ENCODE measurements at places on chromosomes 4 and X.

- DNase-seq = no peak
Observed at GRCh38 chr4:164379694-164380093, 374.2 kb upstream of the SMIM31 start.

DNA sequence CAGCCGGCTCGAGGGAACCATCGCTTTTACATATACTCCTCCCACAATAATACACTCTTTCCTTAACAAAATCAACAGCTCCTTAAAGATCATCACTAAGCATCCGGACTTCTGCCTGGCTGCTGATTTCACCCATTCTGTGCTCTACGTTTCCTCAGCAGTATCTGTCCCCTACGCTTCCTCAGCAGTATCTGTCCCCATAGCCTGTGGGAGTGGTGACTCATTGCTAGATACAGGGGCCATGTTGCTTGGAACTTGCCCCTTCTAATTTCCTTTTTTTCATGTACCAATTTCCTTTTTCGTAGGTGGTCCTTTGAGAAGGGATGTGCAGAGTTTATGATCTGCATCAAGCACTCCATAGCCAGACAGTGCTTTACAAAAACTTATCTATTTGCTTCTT, 18.6 kb downstream of the MAP3K15 start:
- no peak for DNase-seq

DNA sequence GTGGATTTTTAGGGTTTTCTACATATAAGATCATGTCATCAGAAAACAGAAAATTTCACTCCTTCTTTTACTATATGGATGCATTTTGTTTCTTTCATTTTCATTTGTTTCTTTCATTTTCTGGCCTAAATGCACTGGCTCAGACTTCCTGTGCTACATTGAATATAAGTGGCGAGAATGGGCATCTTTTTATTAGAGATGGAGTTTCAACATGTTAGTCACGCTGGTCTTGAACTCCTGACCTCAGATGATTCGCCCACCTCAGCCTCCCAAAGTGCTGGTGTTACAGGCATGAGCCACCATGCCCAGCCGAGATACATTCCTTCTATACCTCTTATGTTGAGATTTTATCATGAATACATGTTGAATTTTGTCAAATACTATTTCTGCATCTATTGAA, 61.8 kb downstream of the BRWD3 start:
- DNase-seq = no peak

DNA sequence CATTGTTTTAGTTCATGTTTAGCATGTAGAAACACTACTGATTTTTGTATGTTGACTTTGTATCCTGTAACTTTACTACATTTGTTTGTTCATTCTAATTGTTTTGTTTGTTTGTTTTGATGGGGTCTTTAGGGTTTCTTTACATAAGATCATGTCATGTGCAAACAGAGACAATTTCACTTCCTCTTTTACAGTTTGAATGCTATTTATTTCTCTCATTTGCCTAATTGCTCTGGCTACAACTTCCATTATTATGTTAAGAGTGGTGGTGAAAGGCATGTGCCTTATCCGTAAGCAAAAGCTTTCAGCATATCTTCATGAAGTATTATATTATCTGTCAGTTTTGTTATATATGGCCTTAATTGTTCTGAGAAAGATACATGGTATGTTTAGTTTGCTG, 571.1 kb downstream of the PCDH7 start:
- DNase-seq = no peak

GRCh38 chr4:70754990-70755688, 33.4 kb downstream of the RUFY3 start:
- DNase-seq = no peak

GRCh38 chr4:150302553-150302952, 224.3 kb downstream of the DCLK2 start:
- DNase-seq = no peak

DNA sequence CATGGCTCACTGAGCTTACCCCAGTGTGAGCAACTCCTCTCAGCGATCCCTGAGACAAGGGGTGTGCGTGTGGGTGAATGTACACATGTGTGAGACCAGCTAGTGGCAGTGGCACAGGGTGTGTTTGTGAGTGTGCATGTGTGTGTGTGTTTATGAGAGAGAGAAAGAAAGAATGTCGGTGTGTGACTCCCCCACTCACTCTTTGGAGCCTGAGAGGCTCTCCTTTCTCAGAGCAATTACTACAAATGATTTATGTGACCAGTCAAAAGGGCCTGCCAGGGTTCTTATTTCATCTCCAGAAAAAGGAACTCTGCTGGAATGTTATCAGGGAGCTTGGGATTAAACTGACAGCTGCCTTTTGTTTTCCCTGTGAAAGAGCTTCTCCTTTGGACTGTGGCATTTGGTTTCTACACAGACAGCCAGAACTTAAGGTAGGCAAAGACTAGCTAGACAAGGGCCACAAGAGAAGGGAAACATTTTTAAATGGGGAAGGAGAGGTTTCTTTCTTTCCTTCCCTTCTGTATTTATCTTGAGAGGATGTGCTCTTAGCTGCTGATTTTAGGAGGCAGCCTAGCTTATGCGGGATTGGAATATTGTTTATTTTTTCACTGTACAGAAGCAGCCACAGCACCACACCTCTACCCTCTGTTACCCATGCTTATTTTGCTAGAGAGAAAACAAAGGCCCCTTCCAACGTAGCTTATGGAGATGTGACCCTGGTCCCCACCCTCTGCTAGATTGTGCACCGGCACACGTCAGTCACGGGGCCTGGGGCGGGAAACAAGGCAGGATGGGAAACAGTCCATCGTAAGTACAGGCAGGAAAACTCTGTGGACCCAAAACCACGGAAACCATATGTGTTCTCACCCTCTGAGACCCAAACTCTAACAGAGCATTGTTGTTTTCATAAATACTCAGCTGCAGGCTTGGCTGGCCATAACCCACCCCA, 143.5 kb downstream of the MGST2 start:
- no peak for DNase-seq

DNA sequence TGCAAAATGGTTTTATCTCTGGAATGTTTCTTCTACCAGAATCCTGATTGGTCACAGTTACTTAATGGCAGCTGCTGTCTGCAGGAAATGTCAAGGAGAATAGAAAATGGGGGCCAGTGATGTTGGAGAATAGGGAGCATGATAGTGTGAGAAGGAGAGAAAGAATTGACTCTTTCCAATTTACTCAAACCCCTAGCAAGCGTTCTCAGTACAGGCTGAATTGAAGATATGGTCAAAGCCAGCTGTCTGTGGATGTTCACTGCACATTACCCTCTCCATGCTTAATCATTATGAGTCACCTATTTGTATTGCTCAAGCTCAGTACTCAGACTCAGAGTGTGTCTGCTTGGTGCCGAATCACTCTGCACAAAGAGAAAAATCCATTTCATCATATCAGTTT, 57.8 kb upstream of the FAM47B start:
- DNase-seq = no peak

GRCh38 chr4:105894660-105895582, at the start of gene NPNT:
Gene NPNT, plus strand, starts transcription at chr4:105895471. Its CDS starts 182 bp downstream, at chr4:105895653.
- DNase-seq = no peak

- DNase-seq = no peak
Observed at GRCh38 chrX:146186540-146186939, 368.9 kb downstream of the SLITRK2 start.

GRCh38 chrX:12309040-12309743, 170.9 kb downstream of the FRMPD4 start:
- no peak for DNase-seq

DNA sequence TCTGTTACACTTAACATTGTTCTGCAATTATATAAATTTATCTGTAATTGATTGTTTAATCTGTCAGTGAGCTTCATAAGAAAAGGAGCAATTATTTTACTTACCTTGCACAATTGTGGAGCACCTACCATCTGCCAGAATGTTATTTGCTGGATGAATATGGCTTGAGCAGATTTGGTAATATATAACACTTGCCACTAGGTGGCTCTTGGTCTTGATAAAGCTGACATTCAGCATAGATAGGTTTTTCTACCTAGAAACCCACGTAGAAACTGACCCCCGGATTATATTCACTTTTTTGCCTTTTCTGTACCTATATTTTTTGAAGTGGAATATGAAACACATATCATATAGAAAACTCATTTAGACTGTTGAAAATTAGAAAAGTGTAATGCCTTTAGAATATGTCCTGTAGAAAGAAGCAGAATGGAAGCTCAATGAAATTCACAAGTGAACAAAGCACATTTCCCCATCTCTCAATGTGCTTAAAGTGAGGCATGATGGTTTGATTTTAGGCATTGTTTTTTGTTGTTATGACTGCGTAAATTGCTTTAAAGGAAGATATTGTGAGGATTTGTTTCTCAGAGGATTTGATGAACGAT, 9.5 kb downstream of the RBPJ start:
- DNase-seq = no peak

DNA sequence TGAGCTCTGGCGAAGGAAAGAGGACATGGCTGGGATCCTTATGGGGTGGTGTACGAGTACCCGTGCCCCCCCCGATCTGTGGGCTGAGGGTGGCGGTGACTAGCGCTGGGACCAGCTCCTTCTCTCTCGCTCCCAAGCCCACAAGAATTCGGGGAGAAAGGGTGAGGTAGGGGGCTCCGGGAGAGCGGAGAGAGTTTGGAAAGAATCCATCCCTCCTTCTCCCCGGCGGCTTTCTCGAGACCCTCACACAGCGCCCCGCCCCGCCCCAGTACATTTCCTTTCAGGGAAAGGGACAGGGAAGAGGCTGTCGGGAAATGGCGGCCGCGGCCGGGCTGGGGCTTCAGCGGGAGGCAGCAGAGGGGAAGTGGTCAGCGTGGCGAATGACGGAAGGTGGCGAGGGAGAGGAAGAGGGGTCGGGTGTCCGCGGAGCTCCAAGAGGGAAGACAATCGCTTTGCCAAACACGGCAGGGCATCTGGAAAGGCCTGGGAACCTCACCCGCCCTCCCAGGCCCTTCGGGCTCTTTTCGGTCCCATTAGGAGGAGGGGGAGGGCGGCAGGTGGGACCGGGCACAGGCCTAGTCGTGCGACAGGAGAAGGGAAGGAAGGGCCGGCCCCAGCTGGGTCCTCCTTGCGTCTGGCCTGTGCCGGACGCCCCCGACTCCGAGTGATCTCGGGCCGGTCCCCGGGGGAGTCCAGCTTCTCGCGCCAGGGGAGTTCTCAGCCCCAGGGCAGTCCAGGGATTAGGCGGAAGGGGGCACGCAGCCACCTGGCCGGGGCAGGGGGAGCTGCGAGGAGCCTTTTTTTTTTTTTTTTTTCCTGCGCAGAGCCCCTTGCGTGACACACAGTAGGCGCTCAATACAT, 10.2 kb downstream of the HNRNPH2 start:
- peak; percentile 38 for DNase-seq

DNA sequence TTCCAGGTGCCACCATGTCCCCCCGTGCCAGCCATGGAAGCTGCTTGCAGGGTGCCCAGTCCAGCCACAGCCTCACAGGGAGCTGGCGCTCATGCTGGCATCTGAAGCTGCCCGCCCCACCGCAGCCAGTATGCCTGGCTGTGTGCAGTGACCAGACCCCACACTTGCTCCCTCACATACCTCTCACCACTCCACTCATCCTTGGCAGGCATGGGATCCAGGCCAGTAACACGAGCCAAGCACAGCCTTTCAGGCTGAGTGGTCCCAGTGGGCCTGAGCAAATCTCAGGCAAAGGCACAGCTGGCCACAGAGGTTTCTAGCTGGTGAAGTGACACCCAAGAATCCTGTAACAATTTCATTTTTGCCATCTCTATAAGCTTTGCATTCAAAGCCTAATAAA, 48.4 kb upstream of the SEC24B start:
- no peak for DNase-seq

GRCh38 chrX:139889760-139890159, 43.1 kb downstream of the ATP11C start:
- DNase-seq = no peak

- DNase-seq = no peak
Observed at GRCh38 chr4:71497078-71497477, 158.3 kb downstream of the SLC4A4 start.

- no peak for DNase-seq
Observed at GRCh38 chrX:153438532-153438931, 7.3 kb downstream of the TREX2 start.

GRCh38 chr4:4667622-4668081, 125.8 kb upstream of the STX18 start:
- DNase-seq = no peak

DNA sequence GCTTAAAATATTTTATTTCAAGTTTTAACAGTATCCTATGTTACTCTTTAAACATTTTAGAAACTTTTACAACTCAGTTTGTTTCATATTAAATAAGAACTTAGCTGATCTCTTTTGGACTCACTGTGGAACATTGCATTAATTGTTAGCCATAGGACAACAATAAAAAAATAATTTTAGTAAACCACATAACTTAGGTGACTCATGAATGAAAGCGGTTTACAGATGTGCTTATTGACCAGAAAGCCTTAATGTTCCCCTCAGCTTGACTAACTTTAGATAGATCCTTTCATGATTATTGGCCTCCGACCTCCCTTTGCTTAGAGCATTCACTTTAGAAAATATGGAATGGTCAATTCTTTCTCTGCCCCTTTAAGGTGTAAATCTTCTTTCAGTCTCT, 783.5 kb upstream of the MAGEB2 start:
- no peak for DNase-seq

DNA sequence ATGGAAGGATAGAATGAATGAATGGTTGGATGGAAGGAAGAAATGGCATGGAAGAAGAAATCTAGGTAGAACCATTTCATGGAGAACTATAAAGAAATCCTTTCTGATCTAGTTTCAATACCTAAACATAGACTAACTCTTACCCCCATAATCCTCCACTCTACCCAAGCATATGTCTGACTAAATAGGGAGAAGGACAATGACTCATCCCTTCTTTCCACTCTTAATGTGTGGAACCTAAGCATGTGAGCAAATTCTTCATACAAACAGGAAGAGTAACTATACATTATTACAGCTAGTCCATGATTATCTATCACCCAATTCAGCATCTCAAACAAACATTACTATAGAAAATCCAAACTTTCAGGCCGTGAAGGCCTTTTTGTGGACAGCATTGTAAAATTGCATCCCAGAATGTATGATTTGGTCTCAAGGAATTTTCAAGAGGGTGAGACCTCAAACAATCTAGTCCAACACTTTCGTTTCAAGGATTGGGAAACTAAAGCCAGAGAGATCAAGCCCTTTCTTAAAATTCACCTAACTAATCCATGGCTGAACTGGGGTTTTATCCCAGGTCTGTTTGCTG, 11.2 kb downstream of the C1QTNF7 start:
- no peak for DNase-seq

DNA sequence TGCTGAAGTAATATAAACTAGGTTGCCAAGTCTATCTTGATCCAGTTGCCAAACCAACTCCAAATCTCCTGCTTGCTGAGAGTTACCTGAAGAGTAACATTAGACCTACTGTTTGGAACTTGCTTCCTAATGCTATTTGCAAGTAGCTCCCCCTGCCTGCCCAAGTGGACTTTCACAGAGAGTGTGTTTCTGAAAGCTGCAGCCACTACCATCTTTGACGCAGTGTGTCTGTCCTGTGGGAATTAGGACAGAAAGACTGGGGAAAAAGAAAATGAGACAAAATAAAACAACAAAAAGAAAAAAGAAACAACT, 195.0 kb upstream of the HS3ST1 start:
- DNase-seq = no peak

- no peak for DNase-seq
Observed at GRCh38 chr4:110062166-110062565, 136.2 kb downstream of the ELOVL6 start.

- DNase-seq = no peak
Observed at GRCh38 chr4:40254608-40255392, 58.0 kb downstream of the RHOH start.
